ENCODE measurements at places on chromosomes 5 and 9.

DNA sequence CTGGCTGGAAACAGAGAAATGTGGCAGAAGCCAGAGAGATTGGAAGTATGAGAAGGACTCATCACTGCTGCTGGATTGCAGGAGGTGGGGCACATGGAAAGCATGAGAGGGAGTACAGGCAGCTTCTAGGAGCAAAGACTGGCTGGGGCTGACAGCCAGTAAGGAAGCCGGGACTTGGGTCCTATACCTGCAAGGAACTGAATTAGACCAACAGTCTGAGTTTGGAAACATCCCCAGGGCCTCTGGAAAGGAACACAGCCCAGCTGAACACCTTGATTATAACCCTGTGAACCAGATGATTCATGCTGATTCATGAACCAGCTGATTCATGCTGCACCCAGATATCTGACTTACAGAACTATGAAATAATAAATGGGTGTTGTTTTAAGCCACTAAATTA lies 93.4 kb downstream of the OSTF1 start:
- DNase-seq = peak; percentile 77

GRCh38 chr5:74865804-74866595 lies at the start of gene FAM169A:
Gene FAM169A (minus strand): TSS chr5:74866387. CDS start chr5:74841676, 24,711 bp downstream.
- DNase-seq = peak; percentile 68

DNA sequence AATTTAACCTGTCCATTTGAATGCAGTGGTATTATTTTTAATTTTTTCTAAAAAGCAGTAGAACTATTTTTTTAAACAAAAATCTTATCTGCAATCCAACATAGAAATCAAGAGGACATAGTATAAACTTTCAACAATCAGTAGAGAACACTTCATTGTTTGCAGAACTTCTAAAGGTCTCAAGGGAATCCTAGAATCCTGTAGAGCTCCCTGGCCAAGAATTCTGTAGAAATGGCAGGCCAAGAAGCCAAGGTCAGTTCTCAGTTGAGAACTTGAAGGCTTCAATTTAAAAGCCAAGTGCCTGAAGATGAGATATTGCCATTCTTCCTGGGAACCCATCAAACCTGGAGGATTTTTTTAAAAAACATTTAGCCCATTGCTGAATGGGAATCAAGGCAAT lies 199.2 kb upstream of the KLF4 start:
- DNase-seq = no peak

DNA sequence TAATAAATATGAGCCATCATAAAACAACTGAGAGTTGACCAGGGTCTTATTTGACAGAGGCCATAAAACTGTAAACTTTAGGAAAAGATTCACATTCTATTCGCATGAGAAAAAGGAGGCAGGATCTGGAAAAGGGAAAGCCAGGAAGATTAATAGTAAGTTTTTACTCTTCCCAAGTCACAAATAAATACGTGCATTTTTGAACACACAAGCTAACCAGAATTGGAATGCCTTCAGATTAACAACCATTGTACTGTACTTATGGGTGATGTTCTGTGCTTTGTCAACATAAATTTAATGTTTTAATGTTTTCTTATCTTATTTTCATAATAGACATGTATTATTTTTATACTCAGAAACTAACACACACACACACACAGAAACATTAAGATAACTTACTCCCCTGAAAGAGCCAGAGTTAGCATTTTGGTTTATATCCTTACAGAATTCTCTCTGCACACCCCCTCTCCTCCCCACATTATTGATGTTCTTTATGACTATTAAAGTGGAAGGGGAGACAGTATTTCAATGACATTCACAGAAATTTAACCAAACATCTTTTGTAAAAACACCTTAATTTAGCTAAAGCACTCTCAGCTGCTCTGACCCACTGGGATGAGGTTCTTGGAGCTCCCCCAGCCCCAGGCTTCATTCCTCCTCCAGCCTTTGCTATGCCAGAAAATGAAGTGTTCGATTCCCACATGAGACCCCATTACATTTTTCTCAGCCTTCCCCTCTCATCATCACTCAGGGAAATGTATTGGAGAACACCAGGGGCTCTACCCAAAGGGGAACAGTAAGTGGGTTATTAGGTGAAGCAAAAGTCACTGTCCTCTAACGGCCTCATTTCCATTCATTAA lies 155.5 kb downstream of the ESM1 start:
- DNase-seq = no peak

- DNase-seq = no peak
These were observed 50.8 kb upstream of the ASTN2 start for GRCh38 chr9:117465706-117466105.

DNA sequence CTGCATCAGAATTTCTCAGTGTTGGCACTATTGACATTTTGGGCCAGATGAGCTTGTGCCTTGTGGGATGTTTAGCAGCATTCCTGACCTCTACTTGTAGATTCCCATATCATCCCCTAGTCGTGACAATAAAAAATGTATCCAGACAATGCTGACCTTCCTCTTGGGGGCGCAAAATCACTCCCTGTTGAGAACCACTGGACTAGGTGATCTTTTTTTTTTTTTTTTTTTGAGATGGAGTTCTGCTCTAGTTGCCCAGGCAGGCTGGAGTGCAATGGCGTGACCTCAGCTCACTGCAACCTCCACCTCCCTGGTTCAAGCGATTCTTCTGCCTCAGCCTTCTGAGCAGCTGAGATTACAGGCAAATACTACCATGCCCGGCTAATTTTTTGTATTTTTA lies 22.6 kb downstream of the STXBP1 start:
- no peak for DNase-seq

GRCh38 chr9:36051317-36051716 lies 14.6 kb downstream of the RECK start:
- no peak for DNase-seq

DNA sequence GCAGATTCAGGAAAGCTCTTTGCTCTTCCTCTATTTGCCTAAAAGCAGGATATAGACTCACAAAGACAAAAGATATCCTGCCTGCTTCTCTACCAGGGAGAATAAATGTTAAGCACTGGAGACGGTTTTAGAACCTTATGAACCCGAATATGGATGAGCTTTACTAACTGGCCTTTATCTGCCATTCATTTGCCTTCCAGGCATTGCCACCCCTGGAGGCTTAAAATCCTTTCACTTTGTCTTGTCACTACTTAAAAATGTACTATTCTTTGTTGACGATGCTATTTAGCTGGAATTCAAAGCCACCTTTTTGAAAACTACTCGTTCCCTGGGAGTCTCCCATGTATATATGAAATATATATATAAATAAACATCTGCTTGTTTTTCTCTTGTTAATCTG lies 23.2 kb upstream of the LVRN start:
- DNase-seq = no peak

GRCh38 chr9:127283917-127284497 lies 19.4 kb downstream of the GARNL3 start:
- DNase-seq = no peak

DNA sequence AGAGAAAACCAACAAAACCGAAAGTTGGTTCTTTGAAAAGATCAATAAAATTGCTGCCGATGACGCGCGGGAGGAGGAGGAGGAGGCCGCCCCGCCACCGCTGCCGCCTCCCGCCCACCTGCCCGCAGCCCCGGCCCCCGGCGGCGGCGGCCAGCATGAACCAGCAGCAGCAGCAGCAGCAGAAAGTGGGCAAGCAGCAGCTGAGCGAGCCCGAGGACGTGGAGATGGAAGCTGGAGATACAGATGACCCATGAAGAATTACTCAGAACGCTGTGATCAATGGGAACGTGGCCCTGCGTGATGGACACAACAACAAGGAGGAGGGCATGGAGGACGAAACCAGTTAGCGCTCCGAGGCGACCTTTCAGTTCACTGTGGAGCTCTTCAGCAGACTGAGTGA lies 53.9 kb upstream of the EFNA5 start:
- no peak for DNase-seq

- no peak for DNase-seq
These were observed 151.7 kb upstream of the ADCY2 start for GRCh38 chr5:7244208-7244607.

DNA sequence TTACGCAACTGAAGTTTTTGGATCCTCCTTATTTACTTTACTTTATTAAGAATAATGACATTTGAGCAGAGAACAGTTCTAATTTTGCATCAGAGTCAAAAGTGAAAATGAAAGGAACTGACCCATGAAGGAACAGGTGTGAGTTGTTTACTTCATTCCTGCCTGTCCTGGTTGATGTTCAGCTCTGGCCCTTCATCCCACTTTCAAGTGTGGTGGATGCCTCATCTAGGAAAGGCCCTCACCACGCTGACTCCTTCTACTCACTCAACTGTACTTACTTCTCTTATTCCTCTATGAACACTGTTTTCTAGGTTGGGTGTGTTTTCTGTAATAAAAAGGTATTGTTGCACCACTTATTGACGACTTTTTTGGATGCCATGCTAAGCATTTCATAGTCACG lies 61.8 kb upstream of the PLEKHG4B start:
- DNase-seq = no peak

DNA sequence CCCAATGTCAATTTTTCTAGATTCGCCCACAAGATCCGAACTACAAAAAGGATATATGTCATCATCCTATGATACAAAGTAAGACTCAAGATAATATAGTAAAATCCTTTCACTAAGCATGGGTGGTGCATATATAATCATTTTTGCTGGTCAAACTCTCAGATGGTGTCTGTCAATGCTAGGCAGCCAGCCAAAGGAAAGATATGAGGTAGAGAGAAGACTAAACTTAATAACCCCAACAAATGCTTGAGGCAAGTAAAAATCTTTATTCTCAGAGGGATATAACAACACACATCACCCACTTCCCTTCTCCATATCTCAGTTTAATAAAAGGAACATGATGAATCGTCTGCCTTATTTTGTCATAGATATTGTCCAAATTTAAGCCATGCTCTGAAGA lies 841.2 kb upstream of the DMAC1 start:
- no peak for DNase-seq

DNA sequence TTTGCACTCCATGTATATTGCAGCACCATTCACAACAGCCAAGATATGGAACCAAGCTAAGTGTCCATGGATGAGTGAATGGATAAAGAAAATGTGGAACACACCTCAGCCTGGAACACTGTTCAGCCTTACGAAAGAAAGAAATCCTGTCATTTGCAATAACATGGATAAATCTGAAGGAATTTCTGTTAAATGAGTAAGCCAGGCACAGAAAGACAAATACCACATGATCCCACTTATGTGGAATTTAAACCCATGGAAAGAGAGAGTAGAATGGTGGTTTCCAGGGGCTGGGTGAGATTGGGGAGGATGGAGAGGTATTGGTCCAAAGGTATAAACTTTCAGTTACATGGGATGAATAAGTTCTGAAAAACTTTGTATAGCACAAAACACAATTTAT lies 228.9 kb upstream of the CD180 start:
- DNase-seq = no peak

DNA sequence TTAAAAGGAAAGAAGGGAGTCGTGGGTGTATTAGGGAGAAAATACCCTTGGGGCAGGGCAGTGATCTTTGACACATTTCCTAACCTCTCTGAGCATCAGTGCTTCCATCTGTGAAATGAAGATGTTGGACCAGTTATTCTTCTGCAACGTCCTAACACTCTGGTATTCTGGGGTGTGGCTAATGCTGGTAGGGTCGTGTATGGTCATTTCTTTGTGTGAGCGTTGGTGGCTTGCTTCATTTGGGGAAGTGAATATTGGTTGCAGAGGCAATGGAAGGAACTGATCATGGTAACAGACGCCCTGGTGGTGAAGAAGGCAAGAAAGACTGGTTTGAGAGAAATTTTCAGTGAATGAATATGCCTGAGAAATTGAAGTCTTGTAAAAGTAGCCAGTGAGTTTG lies 67.9 kb upstream of the TTC23L start:
- DNase-seq = peak; percentile 57

DNA sequence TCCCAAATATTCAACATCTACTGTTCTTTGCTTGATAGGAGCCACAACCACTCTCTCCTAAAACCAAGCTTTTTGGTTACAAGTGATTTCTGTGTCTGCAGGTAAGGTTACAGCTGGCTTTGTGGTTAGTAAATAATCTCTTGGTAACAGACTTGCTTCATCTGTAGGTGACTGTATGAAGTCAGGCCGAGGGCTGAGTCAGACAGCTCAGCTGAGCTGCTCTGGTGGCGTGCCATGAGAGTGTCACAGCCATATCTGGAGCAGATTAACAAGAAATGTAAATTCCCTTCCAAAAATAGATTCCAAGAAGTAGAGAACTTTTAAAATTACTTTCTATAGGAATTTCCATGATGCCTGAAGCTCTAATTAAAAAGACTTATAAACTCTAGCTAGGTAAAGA lies 23.7 kb upstream of the TAS2R1 start:
- no peak for DNase-seq

- peak; percentile 44 for DNase-seq
These were observed 47.6 kb downstream of the THBS4 start for GRCh38 chr5:80082731-80083100.

- DNase-seq = no peak
These were observed 60.6 kb upstream of the SYK start for GRCh38 chr9:90741036-90741435.

GRCh38 chr9:133906932-133907910 lies 84.9 kb downstream of the VAV2 start:
- no peak for DNase-seq

DNA sequence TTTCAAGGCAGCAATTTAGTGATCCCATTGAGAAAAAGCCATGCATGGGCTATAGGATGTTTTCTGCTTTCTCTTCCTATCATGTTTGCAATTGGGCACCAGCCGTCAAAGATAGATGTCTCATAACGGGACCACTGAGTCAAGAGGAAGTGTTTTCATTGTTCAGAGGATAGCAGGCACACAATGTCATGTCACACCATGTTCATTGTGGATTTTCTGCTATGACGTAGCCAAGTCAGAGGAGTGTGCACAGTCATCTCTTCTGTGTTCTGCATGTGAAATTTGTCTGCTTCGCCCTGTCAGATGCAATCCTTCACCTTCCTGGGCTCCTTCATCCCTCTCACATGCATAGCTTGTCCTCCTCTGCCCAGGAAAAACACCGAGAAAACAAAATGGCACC lies 106.0 kb downstream of the CD180 start:
- DNase-seq = no peak

DNA sequence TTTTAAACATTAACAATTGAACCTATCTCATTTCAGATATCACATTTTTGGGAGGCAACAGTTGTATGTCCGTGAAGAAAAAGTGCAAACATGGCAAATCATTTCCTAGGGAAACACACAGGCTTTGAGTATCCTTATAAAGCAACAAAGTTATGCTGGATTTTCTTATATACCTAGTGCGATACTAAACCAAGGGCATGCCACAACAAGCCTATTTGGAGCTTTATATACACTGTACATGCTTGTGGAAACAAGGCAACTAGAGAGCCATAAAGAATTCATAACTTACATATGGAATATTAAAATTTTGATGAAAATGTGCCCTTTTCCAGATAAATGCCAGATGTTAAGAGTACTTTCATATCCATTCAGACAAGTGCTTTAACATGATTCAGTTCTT lies 191.4 kb downstream of the DCP2 start:
- no peak for DNase-seq

- DNase-seq = no peak
These were observed 293.5 kb downstream of the TRIM32 start for GRCh38 chr9:116980582-116981120.

DNA sequence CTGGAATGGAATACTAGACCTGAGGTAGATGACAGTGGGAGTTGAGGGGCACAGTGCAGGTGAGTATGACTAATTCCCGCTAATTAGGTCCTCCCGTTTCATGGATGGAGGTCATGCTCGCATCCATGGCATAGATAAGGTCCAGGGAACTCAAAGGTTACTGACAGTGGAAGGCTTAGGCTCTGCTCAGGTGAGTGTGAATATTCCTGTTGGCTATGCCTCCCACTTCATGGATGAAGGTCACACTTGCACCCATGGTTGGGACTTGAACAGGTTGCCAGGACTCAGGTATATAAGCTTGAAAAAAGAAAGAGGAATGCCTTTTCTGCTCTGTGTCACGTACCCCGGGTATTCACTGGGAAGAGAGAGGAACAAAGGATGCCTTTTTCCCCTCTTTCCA lies 19.8 kb upstream of the UNC13B start:
- DNase-seq = no peak

- peak; percentile 31 for DNase-seq
These were observed 3.8 kb downstream of the FAM219A start for GRCh38 chr9:34454571-34455065.
